Type B pancreatic cell (in vitro differentiated cells): ENCODE measurements at places on chromosomes 12 and 14.

DNA sequence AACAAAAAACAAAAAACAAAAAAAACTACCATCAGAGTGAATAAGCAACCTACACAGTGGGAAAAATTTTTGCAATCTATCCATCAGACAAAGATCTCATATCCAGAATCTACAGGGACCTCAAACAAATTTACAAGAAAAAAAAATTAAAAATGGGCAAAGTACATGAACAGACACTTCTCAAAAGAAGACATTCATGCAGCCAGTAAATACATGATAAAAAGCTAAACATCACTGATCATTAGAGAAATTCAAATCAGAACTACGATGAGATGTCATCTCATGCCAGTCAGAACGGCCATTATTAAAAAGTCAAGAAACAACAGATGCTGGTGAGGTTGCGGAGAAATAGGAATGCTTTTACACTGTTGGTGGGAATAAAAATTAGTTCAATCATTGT is 466.5 kb upstream of the ATXN7L3B start:
- H3K27ac ChIP-seq, result no peak overlapping the region
- no peak for DNase-seq
- H3K36me3 ChIP-seq, result no peaks in the 10 kb centered on the region
- no peaks in the 10 kb centered on the region for H3K27me3 ChIP-seq

DNA sequence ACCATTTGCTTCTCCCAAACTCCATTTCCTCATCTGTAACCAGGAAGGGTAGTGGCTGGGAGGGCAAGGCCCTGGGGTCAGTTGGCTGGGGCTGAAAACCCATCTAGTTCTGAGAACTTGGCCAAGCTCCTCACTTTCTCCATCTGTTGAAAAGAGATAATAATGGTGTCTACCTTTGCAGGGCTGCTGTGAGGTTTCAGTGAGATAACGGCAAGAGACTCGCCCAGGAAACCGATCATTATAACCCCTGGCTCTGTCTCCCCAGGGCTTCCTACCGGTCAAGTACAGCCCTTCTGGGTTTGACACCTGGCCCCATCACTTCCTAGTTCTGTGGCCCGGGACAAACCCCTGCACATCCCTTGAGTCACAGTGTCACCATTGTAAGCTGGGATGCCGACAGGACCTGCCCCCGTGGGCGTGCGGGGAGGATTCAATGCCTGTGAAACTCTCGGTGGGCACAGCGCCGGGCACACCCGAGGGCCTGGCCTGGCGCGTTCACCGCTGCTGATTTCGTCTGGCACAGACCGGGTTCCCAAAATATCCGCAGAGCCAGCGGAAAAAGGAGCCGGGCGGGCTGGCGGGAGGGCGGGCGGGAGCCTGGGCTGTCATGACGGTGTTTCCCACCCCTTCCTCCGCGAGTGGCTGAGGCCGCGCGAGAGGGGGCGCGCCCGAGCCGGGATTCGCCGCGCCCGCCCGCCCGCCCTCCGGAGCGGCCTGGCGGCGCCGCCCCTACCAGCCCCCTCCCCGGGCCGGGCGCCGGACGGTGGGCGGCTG is 4.4 kb downstream of the KMT5A start:
- peak overlapping the region; percentile 85 for H3K4me3 ChIP-seq
- H3K27me3 ChIP-seq, result no peaks in the 10 kb centered on the region
- peak; percentile 78 for DNase-seq
- peak overlapping the region; percentile 91 for H3K27ac ChIP-seq
- H3K4me1 ChIP-seq, result peaks cover 26% of the 10 kb centered on the region
- peaks cover 20% of the 10 kb centered on the region for H3K36me3 ChIP-seq

DNA sequence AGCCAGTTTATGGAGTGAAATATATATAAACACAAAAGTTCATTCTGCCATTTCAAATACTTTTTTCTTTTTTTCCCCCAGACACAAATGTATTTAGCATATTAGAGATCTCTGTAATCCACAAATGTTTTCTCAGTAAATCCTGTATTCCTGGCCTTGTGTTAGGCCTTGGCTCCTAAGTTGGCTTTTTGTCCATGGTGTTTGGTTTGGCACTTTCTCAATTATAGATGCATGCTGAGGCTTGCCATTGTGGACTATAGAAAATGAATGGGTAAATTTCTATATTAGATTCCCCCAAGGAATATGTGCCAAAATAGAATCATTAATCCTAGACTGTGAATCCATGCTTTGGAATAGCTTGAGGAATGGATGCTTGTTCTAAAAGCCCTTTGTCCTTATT is 17.0 kb downstream of the RIC8B start:
- no peak overlapping the region for H3K4me3 ChIP-seq
- DNase-seq, result no peak
- H3K27me3 ChIP-seq, result no peaks in the 10 kb centered on the region
- no peak overlapping the region for H3K27ac ChIP-seq

GRCh38 chr14:68628605-68629310 is 164.1 kb downstream of the ZFP36L1 start:
- no peaks in the 10 kb centered on the region for H3K27me3 ChIP-seq
- H3K4me1 ChIP-seq, result peaks cover 51% of the 10 kb centered on the region
- peak overlapping the region; percentile 82 for H3K4me3 ChIP-seq
- peak overlapping the region; percentile 93 for H3K27ac ChIP-seq

- peaks cover 10% of the 10 kb centered on the region for H3K36me3 ChIP-seq
- DNase-seq, result no peak
- H3K27me3 ChIP-seq, result no peaks in the 10 kb centered on the region
- H3K4me1 ChIP-seq, result no peaks in the 10 kb centered on the region
- H3K27ac ChIP-seq, result no peak overlapping the region
These were observed 70.7 kb downstream of the PPHLN1 start for GRCh38 chr12:42396473-42397259.

- no peaks in the 10 kb centered on the region for H3K36me3 ChIP-seq
- H3K27ac ChIP-seq, result no peak overlapping the region
- H3K27me3 ChIP-seq, result peaks cover 4% of the 10 kb centered on the region
- H3K4me3 ChIP-seq, result no peak overlapping the region
These were observed 16.7 kb downstream of the PLEK2 start for GRCh38 chr14:67395086-67395875.
